ENCODE measurements at places on chromosomes 11 and 22.

DNA sequence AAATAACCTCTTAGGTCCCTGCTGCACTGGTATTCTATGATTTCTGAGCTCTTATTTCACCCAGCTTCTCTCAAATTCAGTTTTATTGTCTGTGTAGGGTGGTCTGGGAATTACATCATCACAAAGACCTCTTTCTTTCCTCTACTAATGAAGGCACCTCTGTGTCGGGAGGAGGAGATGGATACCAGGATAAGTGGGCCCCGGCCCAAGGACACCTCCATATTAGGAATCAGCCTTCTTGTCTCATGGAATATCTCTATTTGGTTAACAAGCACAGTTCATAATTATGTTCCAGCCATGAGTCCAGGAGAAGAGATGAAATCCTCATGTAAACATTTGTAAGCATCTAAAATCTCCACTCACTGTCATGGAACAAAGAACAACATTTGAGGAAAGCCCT is 9.4 kb downstream of the PARVA start:
- DNase-seq, result peak; percentile 63

- no peak for DNase-seq
Observed at GRCh38 chr22:36086170-36086490, 57.5 kb upstream of the RBFOX2 start.

GRCh38 chr11:83054904-83055380 is 16.8 kb downstream of the RAB30 start:
- DNase-seq, result no peak

DNA sequence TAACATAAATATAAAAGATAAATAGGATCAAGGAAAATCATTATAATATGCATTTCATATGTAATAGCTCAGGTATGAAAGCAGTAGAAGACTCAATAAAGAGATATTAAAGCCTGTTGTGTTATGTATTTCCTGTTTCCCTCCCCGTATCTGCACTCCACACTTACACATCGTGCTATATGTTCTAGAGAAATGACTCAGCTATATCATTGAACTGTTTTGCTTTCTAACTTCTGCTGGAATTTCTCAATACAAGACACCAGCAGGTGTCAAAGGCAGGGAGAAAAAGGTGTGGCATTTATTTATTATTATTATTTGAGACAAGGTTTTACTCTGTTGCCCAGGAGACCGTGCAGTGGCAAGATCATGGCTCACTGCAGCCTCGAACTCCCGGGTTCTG is 842.8 kb upstream of the CNTN5 start:
- no peak for DNase-seq

DNA sequence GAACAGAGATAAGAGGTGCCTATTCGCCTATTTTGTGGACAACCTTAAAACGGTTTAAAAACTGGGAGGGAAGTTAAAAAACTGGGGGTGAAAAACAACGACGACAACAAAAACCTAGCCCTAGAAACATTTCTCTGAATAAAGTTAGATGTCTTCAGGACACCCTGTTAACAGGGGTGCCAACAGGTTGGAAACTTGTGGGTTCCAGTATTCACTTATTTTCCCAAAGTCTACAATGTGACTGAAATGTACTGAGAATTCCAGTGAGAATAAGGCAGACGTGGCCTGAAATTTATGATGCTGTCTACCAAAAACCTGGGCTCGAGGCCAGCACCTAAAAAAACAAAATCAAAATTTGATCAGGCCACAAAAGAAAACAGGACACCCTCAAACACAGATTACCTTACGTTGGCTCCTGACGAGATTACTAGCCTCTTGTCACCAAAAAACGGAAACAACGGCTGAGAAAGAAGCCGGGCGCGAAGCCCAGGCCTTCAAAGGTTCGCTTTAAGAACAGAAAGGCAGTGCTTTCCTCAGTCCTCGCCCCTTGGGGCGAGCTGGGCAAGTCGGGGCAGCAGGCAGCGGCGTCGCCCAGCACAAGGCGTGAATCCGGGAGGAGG is 906 bp downstream of the CCDC90B start:
- DNase-seq, result no peak

- no peak for DNase-seq
Observed at GRCh38 chr11:62902932-62903331, 18.2 kb downstream of the CHRM1 start.

GRCh38 chr11:128448981-128449713 is 138.2 kb downstream of the ETS1 start:
- no peak for DNase-seq

- no peak for DNase-seq
Observed at GRCh38 chr11:68508425-68508824, 47.9 kb downstream of the PPP6R3 start.

DNA sequence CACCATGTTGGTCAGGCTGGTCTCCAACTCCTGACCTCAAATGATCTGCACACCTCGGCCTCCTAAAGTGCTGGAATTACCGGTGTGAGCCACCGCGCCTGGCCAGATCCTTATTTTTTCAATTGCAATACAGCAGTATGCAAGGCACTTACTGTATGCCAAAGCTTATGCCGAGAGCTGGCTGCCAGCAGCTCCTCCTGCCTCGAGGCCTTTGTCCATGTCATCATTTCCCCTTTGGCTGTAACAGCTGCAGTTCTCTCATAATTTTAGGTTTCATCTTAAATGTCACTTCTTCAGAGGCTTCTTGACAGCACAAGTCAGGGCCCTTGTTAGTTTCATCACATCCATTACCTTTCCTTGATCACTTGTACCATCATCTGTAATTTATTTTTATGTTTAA is 1.5 kb upstream of the SREBF2 start:
- no peak for DNase-seq

DNA sequence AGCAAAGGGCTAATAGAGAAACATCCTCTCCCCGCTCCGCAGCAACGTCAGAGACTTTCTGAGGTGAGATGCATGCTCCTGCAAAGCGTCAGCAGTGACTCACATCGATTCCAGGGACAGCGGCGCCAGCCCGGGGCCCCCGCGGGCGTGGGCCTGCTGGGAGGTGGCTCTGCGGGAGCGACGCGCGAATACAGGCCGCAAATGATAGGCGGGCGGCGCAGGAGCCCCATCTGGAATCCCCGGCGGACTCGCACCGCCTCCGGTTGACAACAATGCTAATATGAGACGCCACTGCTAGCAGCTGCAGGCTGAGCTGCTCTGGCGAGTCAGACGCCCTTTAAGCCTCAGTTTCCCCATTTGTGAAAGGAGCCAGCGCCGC is 557 bp downstream of the RANGAP1 start:
- no peak for DNase-seq

- DNase-seq, result no peak
Observed at GRCh38 chr22:42171946-42172719, 41.5 kb upstream of the CYP2D6 start.

Data from breast epithelium (tissue), 4 donors.